ENCODE measurements at places on chromosomes 13 and 19. TPM values are rescaled to one million over a fixed set of nuclear protein-coding genes. Genes with fewer than 3 reads are reported as not detected.

- DNase-seq = no peak
Measured at GRCh38 chr13:50055454-50055853, 40.2 kb downstream of the KCNRG start.

Gene MEF2B
- 1.1 TPM for total RNA-seq

Gene PLPPR3
- total RNA-seq = not detected

Gene SIGLECL1
- not detected for total RNA-seq

DNA sequence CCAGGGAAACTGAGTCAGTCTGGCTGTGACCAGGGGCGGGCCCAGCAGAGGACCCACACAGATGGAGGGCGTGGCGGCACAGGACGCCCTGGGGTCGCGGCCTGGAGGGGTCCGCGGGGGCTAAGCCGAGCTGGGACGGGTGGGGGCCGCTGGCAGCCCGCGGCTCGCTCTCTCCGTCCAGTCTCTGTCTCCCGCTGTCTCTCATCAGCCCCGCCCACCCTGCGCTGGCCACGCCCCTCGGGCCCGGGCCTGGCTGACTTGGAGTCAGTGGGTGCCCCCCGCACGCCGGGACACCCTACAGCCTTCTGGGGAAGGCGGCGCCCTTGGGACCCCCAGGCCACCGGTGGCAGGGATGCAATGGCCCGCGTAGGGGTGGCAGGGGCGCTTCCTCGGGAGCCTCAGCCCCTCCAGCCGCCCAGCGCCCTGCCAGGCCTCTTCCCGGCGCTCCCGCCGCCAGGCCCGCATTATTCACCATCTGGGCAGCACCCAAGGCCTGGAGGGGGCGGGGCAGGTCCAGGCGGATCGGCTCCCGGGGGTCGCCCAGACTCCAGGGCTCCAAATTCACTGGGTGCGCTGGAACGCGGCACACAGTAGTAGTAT, at the start of gene TBXA2R:
TBXA2R (minus strand) TSS at position 186 of the 600 bp plus-strand sequence. CDS start 6,241 bp downstream, outside the sequence.
- peak; percentile 95 for DNase-seq

GRCh38 chr13:110890279-110891165, 24.3 kb downstream of the ANKRD10 start:
- DNase-seq = no peak

DNA sequence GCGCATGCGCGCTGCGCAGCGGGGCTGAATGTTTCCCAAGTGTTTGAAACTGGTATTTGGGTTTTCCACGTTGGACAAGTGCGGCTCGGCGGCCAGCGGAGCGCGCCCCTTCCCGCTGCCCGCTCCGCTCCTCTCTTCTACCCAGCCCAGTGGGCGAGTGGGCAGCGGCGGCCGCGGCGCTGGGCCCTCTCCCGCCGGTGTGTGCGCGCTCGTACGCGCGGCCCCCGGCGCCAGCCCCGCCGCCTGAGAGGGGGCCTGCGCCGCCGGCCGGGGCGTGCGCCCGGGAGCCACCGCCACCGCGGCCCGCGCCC, at the start of gene ING1:
ING1 (plus strand) TSS at position 59 of the 311 bp plus-strand sequence. CDS start 450 bp downstream, outside the sequence.
- no peak for DNase-seq

Gene CRX
- total RNA-seq = not detected

- no peak for DNase-seq
Measured at GRCh38 chr13:44969551-44970484, 19.5 kb downstream of the NUFIP1 start.

Gene LMTK3
- total RNA-seq = 3.1 TPM

Measured in right cardiac atrium (tissue), 5 donors.